Bone marrow (tissue), 2 donors: ENCODE measurements at places on chromosomes 12 and 14.
A peak's percentile ranks its signal among the peaks of the same experiment; 100 is the strongest.

DNA sequence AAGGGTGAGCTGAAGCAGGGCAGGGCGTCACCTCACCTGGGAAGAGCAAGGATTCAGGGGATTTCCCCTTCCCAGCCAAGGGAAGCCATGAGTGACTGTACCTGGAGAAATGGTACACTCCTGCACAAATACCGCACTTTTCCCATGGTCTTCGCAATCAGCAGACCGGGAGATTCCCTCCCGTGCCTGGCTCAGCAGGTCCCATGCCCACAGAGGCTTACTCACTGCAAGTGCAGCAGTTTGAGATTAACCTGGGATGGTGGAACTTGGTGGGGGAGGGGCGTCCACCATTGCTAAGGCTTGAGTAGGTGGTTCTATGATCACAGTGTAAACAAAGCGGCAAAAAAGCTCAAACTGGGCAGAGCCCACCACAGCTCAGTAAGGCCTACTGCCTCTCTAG lies 11.0 kb upstream of the DHRS4 start:
- DNase-seq: no peak

GRCh38 chr12:70459786-70460185 lies 93.7 kb downstream of the KCNMB4 start:
- no peak for DNase-seq

DNA sequence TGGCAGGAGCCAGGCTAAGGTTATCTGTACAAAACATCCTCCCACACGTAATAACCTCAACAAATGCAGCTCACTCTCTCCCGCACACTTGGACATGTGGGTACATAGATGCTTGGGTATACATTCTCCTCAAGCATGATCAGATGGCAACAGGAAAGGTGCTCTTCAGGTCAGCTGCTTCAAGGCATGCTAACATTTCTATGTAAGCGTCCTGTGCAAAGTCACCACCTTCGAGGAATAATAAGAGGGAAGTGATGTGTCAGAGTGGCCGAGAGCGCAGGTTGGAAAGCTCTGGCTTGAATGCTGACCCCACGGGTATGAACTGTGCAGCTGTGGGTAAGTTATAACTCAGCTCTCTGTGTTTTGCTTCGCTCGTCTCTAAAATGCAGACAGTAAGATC lies 24.2 kb upstream of the SLC6A12 start:
- no peak for DNase-seq

- DNase-seq: no peak
Observed at GRCh38 chr12:130655010-130655409, 61.1 kb downstream of the RIMBP2 start.

DNA sequence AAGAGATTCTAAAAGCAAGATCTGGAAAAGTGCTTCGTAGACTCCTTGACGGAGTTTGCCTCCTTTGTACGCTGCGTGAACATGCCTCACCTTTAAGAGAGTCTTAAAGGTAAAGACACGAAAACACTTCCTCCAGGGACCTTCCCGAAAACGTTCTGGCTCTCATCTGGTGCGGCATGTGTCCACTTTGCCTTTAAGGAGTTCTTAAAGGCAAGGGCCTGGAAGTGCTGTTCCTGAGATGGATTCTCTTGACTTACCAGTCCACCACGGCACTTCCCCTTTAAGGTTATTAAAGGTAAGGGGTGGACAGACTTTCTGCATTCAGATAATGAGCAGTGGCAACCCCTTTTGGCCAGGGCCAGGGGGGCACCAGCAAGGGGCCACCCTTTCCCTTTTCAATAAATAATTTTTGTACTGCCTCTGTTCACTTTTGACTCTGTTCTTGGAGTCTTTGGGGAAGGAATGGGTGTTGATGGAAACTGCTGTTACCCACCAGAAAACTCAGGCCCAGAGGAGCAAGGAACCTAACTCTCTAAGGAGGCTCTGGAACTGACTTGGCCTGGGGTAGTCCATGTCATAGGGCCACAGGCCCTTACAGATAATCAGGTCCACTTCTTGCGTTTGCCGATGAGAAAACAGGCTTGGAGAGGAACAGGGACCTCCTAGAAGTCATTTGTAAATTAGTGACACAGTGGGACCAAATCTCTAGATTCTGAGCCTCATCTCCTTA lies 4.4 kb downstream of the REM2 start:
- DNase-seq: no peak

GRCh38 chr14:65134651-65135579 lies 32.6 kb upstream of the MAX start:
- no peak for DNase-seq

DNA sequence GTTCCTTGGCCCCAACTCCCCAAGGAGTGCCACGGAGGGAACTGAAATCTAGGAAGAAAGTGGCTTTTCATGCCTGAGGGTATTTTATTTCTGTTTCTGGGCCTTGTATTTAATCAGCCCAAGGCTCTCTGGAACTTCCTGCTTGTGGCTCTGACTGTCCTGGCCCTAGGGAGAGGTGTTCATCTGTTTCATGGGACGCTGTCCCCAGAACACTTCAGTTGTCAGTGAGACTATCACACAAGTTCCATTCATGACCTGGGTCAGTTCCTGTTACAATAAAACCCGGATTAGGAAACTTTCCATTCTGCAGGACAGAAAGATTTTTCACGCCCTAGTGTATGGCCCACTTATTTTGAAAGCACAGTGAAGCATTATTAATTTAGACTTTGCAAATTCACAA lies 18.5 kb upstream of the TC2N start:
- no peak for DNase-seq

GRCh38 chr12:54158610-54159009 lies 30.2 kb downstream of the SMUG1 start:
- DNase-seq: no peak

DNA sequence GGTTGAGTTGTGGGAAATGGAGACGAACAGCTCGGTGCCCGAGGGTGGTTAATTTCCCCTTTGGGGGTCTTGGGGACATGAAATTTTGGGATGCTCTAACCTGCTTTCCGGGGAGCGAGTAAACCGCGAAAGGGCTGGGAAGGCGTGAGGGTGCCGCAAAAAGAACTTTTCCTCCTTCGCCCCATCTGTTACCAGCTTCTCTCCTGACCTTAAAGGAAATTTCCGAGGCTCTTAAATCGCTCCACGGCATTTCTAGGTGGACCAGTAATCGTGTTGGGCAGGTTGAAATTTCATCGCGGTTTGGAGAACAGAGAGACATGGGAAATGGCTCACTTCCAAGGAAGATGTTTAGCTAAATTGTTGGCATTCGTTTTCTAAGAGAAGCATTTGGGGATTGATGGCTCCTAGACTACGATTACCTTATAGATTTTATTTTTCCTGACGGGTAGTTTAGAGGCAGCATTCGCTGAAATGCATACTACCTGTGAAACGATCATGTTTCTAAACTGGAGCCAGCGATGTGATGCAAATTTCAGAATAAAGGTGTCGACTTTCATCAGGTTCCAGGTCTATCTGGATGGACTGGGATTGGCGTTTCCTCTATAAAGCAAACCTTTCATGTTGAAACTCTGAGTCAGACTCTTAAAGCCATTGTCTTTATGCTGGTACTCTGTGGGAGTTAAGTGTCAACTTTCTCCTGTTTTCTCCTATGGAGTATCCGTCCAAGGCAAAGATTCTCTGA lies 414.5 kb downstream of the PCNX1 start:
- DNase-seq: no peak

DNA sequence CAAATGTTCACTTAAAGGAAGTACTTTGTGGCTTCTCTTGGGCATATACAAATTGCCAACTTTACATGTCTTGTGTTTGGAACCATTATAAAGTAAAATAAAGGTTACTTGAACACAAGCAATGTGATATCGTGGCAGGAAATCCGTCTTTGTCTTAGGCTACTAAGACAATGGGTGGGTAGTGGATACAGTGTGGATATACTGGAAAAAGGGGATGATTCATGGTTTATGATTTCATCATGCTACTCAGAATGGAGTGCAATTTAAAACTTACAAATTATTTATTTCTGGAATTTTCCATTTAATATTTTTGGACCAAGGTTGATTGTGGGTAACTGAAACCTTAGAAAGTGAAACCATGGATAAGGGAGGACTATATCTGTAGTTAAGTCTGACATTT lies 48.4 kb downstream of the MYRFL start:
- no peak for DNase-seq

DNA sequence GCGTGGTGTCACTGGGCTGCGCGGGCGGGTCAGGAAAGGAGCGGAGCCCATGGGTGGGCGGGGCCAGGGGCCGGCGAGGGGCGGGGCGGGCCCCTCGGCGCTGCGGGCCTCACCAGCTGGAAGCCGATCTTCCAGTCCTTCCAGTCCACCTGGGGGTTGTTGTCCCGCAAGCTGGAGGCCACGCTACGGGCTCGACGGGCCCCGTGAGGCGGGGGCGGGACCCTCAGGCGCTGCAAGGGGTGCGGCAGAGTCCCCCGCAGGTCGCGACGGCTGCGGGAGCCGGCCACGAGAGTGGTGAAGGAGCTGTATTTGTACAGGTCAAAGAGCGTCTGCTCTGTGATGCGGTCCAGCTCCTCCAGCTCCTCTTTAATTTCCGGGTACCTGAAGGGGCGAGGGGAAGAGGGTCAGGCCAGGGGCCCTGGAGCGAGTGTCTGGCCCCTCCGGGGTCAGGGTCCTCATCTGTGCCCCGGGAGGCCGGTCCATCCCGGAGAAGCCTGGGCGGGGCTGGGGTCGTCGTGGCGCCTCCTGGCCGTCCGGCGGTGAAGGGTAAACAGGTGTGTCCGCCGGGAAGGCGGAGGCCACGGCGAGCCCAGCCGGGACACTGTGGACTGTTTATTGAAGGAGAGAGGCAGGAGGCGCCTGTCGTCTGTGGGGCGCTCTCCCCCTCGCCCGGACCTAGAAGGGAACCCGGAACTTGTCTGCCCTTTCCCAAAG lies 11.9 kb downstream of the SCNN1A start:
- peak; percentile 46 for DNase-seq
